ENCODE measurements at places on chromosomes 3 and 15. TPM values are rescaled to one million over a fixed set of nuclear protein-coding genes. Genes with fewer than 3 reads are reported as not detected.

ESYT3 gene
- 0.51 TPM for total RNA-seq

DNA sequence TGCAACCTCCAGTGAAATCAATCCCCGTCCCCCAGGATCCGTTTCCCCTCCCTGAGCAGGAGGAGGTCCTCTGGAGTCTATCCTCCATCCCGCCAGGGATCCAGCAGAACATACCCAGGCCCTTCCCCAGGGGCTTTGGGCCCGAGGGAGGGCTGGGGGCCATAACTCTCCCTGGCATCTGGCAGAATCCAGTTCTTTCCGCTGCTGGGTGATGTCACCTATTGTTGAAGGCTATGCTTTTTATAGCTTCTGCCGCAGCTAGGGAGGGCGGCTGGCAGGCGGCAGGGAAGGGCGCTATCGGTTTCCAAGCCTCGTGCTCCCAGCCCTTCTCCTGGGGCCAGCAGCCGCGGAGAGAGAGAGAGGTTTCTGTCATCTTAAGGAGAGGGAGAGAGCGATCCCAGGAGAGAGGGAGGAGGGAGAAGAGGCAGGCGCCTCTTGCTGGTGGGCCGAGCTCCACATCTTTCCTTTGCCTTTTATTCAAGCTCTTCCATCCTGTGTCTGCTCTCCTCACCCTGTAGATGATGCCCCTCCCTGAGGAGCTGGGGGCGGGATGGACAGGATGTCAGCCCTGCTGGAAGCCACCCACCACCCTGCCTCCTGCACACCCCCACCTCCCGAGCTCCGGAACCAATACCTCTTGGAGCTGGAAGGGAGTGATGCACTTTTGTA lies 120.1 kb downstream of the ANP32A start:
- DNase-seq = peak; percentile 75

- DNase-seq = no peak
Observed at GRCh38 chr15:62307551-62307950, 142.5 kb upstream of the C2CD4B start.

- no peak for DNase-seq
Observed at GRCh38 chr3:44106756-44107155, 134.9 kb upstream of the TOPAZ1 start.

- no peak for DNase-seq
Observed at GRCh38 chr15:40928821-40929659, at the start of gene DLL4. TSS of gene DLL4 (plus strand) at chr15:40929340. CDS start at chr15:40929669, 329 bp downstream.
